Bronchial smooth muscle cell (primary cell): ENCODE measurements at places on chromosomes 1 and 21. TPM values are rescaled to one million over a fixed set of nuclear protein-coding genes. Genes with fewer than 3 reads are reported as not detected.

OR10J4 gene
- total RNA-seq, result not detected in 2 replicates

DDI2 gene
- 8.0 and 9.1 TPM in 2 replicates for total RNA-seq

LRRC3 gene
- total RNA-seq, result under 0.01 TPM in 2 replicates

GPR37L1 gene
- total RNA-seq, result under 0.01 TPM in 1 of 2 replicates, not detected in the other
